Caco-2 (cell line): ENCODE measurements at places on chromosomes 4 and X. TPM values are rescaled to one million over a fixed set of nuclear protein-coding genes. Genes with fewer than 3 reads are reported as not detected.

The PDZD4 gene
- total RNA-seq: 1.3 and 1.8 TPM in 2 replicates

The DUSP21 gene
- total RNA-seq: not detected in 2 replicates

The ZNF157 gene
- not detected in 2 replicates for total RNA-seq

The BOD1L1 gene
- total RNA-seq: 36.1 and 37.2 TPM in 2 replicates

The ENPEP gene
- 4.7 and 5.6 TPM in 2 replicates for total RNA-seq

The TMEM31 gene
- total RNA-seq: not detected in 2 replicates

The BRCC3 gene
- 30.4 and 32.3 TPM in 2 replicates for total RNA-seq

The VCX3B gene
- total RNA-seq: not detected in 2 replicates

The PASD1 gene
- total RNA-seq: not detected in 2 replicates

The UGT2B15 gene
- total RNA-seq: 0.32 and 0.42 TPM in 2 replicates

The ABCG2 gene
- total RNA-seq: 23.7 and 26.0 TPM in 2 replicates

The PROM1 gene
- 193 and 196 TPM in 2 replicates for total RNA-seq

The COX7B2 gene
- total RNA-seq: not detected in 2 replicates

The CXCL1 gene
- total RNA-seq: 0.79 TPM in 1 of 2 replicates, not detected in the other

DNA sequence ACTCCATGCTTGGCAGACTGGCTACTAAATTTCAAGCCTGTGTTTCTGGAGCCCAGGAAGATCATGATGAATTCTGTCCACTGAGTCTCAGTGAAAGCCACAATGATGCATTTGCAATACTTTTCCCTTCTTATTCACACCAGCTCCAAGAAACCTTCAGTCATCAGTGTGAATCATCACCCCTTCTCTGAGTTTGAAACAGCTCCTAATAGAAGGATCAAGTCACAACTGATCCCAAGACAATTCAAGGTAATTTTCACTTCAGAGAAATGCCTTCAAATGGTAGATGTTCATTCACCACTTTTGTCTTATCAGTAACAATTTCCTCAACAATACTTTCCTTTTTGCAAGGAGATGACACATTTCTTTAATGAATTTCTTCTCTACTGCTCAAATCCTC lies 257.4 kb downstream of the NLGN4X start:
- DNase-seq: no peak
- H3K27me3 ChIP-seq: no peaks in the 10 kb centered on the region
- H3K4me1 ChIP-seq: no peaks in the 10 kb centered on the region
- no peak overlapping the region for H3K27ac ChIP-seq
- no peaks in the 10 kb centered on the region for H3K36me3 ChIP-seq
- H3K4me3 ChIP-seq: no peak overlapping the region

GRCh38 chr4:115883231-115883630 lies 769.8 kb upstream of the NDST4 start:
- no peak for DNase-seq
- no peaks in the 10 kb centered on the region for H3K4me1 ChIP-seq
- no peak overlapping the region for H3K27ac ChIP-seq
- H3K27me3 ChIP-seq: no peaks in the 10 kb centered on the region

DNA sequence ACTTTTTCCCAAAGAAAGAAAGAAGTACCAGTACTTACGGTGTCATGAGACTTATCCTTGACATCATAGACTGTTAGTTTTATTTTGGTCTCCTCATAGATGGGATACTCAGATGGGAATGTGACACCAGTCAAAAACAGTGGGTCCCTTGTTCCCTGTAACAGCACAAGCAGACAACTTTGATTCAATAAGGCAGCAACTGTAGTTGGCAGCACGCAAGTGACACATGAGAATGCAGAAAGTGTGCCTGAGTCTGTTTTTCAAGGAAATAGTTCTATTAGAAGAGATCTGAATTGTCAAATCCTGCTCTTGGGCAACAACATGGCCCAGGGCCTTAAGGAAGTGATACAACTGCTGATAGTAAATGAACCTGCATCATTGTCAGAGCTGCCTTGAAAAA lies 443.2 kb downstream of the INPP4B start:
- no peak overlapping the region for H3K4me3 ChIP-seq
- H3K36me3 ChIP-seq: no peaks in the 10 kb centered on the region
- H3K4me1 ChIP-seq: peaks cover 2% of the 10 kb centered on the region
- no peak for DNase-seq

- no peak within 1 kb of the TSS for H3K27ac ChIP-seq
- no peaks in the 10 kb centered on the region; the same call in 1 of the 2 replicates for H3K27me3 ChIP-seq
Observed at GRCh38 chr4:148441986-148442831, at the start of gene NR3C2. Gene NR3C2 (minus strand): TSS chr4:148442414.

- no peaks in the 10 kb centered on the region for H3K27me3 ChIP-seq
- no peak overlapping the region for H3K4me3 ChIP-seq
- no peaks in the 10 kb centered on the region for H3K4me1 ChIP-seq
- no peak for DNase-seq
- H3K27ac ChIP-seq: no peak overlapping the region
Observed at GRCh38 chr4:171588051-171588545, 225.1 kb upstream of the GALNTL6 start.

DNA sequence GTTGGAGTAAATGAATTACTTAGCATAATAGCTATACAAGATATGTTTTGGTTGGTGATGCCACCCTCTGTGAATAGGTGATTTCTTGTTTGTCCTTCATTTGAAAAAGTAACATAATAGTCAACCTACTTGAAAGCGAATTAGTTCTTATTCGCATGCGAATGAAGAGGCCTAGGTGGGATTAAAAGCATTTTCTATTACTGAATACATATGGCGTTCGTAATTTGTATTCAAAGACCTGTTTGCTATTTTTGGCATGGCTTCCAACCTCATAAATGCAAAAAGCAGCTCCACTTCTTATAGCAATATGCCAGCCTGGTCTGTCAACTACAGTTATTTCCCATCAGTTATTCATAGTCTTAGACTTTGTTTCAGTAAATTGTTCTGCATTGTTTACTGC lies 261.3 kb downstream of the TENM3 start:
- H3K36me3 ChIP-seq: no peaks in the 10 kb centered on the region
- DNase-seq: no peak
- no peaks in the 10 kb centered on the region for H3K27me3 ChIP-seq
- H3K4me3 ChIP-seq: no peak overlapping the region
- no peaks in the 10 kb centered on the region for H3K4me1 ChIP-seq
- H3K27ac ChIP-seq: no peak overlapping the region

- H3K27me3 ChIP-seq: no peaks in the 10 kb centered on the region
- no peak overlapping the region for H3K27ac ChIP-seq
- DNase-seq: no peak
- no peaks in the 10 kb centered on the region for H3K4me1 ChIP-seq
Observed at GRCh38 chrX:47802589-47802988, 34.1 kb upstream of the ZNF81 start.

- no peaks in the 10 kb centered on the region for H3K4me1 ChIP-seq
- H3K27me3 ChIP-seq: peaks cover 2% of the 10 kb centered on the region; the same call in 1 of the 2 replicates
- no peak overlapping the region for H3K27ac ChIP-seq
- no peak overlapping the region for H3K4me3 ChIP-seq
Observed at GRCh38 chr4:41358647-41359421, 102.1 kb downstream of the UCHL1 start.

DNA sequence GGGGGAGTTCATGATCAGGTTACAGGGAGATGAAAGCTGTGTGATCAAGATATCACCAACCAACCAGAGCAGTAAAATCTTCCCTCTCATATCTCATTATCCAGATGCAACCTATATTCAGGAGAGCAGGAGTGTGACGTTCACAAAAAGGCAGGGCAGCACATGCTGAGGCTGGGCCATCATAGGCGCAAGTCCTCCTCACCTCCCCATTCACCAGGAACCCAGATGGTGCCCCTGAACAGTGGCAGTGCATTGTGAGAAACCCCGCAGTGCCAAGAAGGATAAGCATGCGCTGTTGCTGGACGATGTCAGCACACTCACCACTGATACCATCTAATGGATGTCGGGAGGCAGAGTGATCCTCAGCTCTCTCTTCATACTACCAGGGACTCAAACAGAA lies 170.9 kb downstream of the COL25A1 start:
- no peaks in the 10 kb centered on the region for H3K27me3 ChIP-seq
- DNase-seq: no peak
- no peak overlapping the region for H3K4me3 ChIP-seq
- no peak overlapping the region for H3K27ac ChIP-seq

- H3K27ac ChIP-seq: no peak overlapping the region
- no peak overlapping the region for H3K4me3 ChIP-seq
- DNase-seq: no peak
- H3K27me3 ChIP-seq: no peaks in the 10 kb centered on the region
Observed at GRCh38 chr4:126995235-126995634, 637.5 kb upstream of the INTU start.

- no peaks in the 10 kb centered on the region for H3K4me1 ChIP-seq
- no peaks in the 10 kb centered on the region for H3K27me3 ChIP-seq
- H3K27ac ChIP-seq: no peak overlapping the region
- no peaks in the 10 kb centered on the region for H3K36me3 ChIP-seq
- DNase-seq: no peak
Observed at GRCh38 chr4:86831262-86832130, 17.7 kb downstream of the SLC10A6 start.

DNA sequence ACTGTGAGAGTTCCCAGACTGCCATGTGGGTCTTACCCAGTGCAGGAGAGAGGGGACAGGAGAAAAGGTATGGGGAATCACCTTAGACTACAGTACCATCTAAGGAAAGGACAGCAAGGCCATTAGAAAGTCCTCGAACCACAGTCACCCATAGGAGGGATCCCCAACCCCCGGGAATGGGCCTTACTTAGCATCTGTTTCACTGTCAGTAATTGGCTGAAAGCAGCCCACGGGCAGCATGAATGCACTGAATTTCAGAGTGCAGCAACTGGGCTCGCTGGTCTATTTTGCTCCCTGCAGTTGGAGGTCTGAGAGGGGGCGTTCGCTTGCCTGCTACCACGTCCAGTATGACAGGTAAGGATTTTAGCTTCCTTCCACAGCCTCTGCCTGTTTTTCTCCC lies 50.4 kb upstream of the KLHL8 start:
- H3K36me3 ChIP-seq: no peaks in the 10 kb centered on the region
- DNase-seq: no peak
- no peak overlapping the region for H3K27ac ChIP-seq
- no peak overlapping the region for H3K4me3 ChIP-seq
- H3K4me1 ChIP-seq: no peaks in the 10 kb centered on the region; the same call in 1 of the 2 replicates
- H3K27me3 ChIP-seq: no peaks in the 10 kb centered on the region

- no peaks in the 10 kb centered on the region for H3K27me3 ChIP-seq
- no peak overlapping the region for H3K4me3 ChIP-seq
- no peaks in the 10 kb centered on the region for H3K36me3 ChIP-seq
- no peak overlapping the region for H3K27ac ChIP-seq
- no peak for DNase-seq
Observed at GRCh38 chr4:153295131-153295755, 49.2 kb upstream of the MND1 start.

DNA sequence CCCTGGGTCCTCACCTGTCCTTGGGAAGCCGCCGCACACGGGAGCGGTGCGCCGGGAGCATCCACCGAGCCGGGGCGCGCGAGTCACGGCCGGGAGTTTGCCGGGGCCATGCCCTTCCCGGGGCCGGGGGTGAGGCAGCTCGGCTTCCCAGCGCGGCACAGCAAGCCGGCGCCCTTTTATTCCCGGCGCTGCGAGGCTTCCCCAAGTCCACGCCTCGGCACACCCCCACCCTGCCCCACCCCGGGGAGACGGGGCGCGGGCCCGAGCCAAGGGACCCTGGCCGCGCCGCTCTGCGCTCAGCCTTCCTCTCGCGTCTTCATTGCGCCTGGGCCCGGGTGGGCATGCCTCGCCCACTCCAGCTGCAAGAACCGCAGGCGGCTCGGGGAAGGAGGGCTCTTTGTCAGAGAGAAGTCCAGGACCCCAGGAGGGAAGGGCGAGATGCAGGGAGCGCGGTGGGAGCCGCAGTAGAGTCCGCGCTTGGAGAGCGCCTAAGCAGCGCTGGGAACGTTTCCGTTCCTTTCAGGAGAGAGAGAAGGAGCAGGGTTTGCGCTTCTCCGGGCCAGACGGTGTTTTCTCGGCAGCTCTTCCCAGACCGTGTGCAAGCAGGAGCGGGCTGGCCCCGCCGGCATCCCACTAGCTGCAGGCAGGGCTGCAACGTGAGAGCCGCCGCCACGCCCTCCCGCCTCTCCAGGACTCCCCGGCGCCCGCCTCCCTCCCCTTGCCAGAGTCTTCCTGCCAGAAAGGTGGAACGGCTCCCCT lies at the start of gene MXRA5:
Gene MXRA5, minus strand, starts transcription at position 152 of the 759 bp plus-strand sequence. CDS start 2,819 bp downstream, outside the sequence.
- no peak for DNase-seq
- no peaks in the 10 kb centered on the region for H3K36me3 ChIP-seq
- H3K4me3 ChIP-seq: no peak within 1 kb of the TSS
- no peaks in the 10 kb centered on the region for H3K27me3 ChIP-seq
- no peak within 1 kb of the TSS for H3K27ac ChIP-seq

GRCh38 chrX:100341142-100341510 lies 68.9 kb downstream of the PCDH19 start:
- no peaks in the 10 kb centered on the region for H3K27me3 ChIP-seq
- H3K4me1 ChIP-seq: no peaks in the 10 kb centered on the region
- H3K4me3 ChIP-seq: no peak overlapping the region
- H3K27ac ChIP-seq: no peak overlapping the region

DNA sequence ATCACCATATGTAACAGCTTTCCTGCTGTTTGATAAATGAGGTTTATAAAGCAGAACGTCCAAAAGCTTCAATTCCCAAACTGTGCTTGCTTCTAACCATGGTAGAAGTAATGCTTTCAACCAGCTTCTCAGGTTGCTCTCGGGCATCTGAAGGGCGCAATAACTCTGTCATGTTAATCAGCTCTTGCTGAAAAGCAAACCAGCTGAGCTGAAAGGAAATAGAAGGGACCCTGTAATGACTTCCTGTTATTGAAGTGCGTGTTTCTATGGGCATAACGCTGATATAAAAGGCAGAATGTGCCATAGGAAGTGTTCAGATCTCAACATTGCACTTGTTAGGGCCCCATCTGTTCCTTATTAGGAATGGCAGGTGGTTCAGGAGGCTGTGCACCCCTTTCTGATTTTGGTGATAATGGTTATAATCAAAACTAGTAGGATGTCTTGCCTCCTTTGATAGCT lies 21.2 kb downstream of the HERC3 start:
- H3K4me3 ChIP-seq: no peak overlapping the region
- no peaks in the 10 kb centered on the region for H3K27me3 ChIP-seq
- H3K36me3 ChIP-seq: no peaks in the 10 kb centered on the region
- H3K27ac ChIP-seq: no peak overlapping the region

- H3K4me1 ChIP-seq: 0 out of 2 replicates have a peak, but pooled peaks cover 5% of the 10 kb centered on the region
- no peak for DNase-seq
- no peak overlapping the region for H3K4me3 ChIP-seq
- H3K36me3 ChIP-seq: no peaks in the 10 kb centered on the region
Observed at GRCh38 chr4:38050560-38051350, 90.6 kb downstream of the PTTG2 start.

DNA sequence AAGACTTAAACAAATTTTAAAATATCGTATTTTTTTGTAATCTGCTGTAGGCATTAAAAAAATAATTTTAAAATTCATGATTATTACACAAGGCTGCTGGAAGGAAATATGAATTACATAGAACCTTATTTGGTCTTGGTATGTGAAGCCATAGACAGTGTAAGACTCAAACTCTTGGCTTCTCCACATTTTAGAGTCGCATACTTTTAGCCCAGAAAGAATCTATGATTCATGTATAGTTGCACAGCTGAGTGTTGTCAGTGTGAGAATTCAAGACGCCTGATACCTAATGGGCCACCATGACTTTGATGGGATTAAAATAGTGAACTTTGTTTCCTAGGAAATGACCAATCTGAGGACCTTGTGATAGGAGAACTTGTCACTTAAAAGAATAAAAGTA lies 1.4 kb downstream of the INTU start:
- DNase-seq: no peak
- H3K4me3 ChIP-seq: no peak overlapping the region
- H3K4me1 ChIP-seq: no peaks in the 10 kb centered on the region
- no peak overlapping the region for H3K27ac ChIP-seq
- no peaks in the 10 kb centered on the region for H3K36me3 ChIP-seq

- no peaks in the 10 kb centered on the region for H3K4me1 ChIP-seq
- H3K27ac ChIP-seq: no peak overlapping the region
- H3K36me3 ChIP-seq: no peaks in the 10 kb centered on the region
- no peak overlapping the region for H3K4me3 ChIP-seq
Observed at GRCh38 chr4:154049457-154050181, 260.7 kb upstream of the SFRP2 start.

GRCh38 chr4:67459164-67459563 lies 86.1 kb downstream of the CENPC start:
- H3K36me3 ChIP-seq: no peaks in the 10 kb centered on the region
- no peaks in the 10 kb centered on the region for H3K4me1 ChIP-seq
- H3K4me3 ChIP-seq: no peak overlapping the region
- no peak for DNase-seq
